ENCODE measurements at places on chromosomes 5 and 9. TPM values are rescaled to one million over a fixed set of nuclear protein-coding genes. Genes with fewer than 3 reads are reported as not detected.
A peak's percentile ranks its signal among the peaks of the same experiment; 100 is the strongest.

Gene OLFML2A
- 11.3 TPM for polyA plus RNA-seq

Gene YTHDC2
- polyA plus RNA-seq = 15.6 TPM

Gene GMCL2
- polyA plus RNA-seq = not detected

Gene ARID3C
- 0.08 TPM for polyA plus RNA-seq

DNA sequence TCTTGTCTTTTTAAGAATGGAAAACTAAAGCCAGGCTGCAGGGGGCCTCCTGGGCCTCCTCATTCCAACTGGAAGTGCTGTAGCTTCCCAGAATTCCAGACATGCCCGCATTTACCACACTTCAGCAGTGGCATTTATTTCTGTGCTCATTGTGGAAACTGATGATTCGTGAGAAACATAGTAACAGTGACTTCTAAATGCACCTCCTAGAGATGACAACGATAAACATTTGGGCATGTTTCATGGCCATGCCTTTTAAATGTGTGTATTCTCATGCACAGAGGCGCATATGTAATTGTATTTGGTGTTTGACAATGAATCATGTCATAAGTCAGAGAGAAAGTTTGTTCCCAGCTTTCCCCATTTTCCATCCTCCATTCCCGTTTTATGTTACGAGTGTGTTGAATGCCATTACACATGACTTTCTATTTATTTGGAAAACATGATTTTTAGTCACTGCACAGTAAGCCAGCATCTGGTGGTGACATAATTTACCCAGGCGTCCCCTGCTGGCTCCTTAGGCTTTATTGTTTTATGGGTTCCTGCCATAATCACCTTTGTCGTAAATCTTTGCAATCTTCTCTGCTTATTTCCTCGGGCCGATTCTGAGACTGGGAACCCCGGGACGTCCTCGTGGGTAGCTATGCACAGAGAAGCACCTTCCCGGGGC lies 68.8 kb upstream of the FCN2 start:
- no peak for DNase-seq

- no peak for DNase-seq
Observed at GRCh38 chr5:14870337-14871213, 1.0 kb downstream of the ANKH start.

DNA sequence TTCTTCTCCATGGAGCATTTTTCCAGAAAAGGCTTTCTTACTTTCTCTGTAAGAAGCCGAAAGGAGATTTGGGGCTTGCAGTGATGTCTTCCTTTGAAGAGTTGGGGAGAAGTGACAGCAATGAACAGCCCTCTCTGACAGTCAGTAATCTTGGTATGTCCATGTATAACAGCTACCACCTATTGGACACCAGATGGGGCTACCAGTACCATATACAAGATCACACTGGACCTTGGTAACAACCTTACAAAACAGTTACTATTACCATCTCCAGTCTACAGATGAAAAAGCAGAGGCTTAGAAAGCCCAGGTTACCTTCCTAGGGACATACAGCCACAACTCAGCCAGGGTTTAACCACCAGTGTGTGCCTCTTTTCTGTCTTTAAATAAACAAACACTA lies 272.7 kb upstream of the TRPC7 start:
- DNase-seq = no peak

DNA sequence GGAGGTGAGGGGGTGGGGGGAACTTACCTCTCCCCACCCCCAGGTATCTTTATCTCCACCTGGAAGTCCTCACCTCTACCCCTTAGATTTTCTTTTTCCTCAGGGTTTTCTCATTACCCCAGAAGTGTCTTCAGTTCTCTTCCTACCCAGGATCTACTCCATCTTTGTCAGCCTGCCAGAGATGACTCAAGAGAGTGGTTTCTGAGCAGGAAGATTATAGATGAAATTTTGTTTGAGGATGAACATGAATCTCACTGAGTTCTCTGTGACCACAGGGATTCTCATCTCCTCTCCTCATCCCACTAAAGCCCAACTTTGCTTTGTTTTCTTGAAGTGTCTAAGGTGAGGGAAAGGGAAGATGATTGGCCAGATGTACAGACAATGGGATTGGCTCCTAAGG lies 5.2 kb upstream of the HINT2 start:
- no peak for DNase-seq

DNA sequence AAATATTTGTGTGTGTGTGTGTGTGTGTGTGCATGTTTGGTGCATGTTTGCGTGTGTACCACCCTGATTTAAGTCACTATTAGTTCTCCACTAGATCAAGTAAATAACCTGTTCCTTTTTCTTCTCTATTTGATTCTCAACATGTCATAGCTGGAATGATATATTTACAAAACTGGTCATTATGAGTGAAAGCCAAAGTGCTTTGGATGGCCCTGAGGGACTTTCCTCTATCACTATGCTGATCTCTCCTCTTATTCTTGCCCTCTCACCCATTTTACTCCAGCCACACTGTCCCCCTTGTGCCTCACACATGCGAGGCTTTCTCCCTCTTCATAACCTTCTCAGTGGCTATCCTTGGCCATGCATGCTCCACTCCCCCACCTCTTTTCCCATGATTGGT lies 144.6 kb upstream of the NMUR2 start:
- DNase-seq = no peak

- DNase-seq = peak; percentile 24
Observed at GRCh38 chr9:112069318-112070169, 105.6 kb downstream of the SUSD1 start.

DNA sequence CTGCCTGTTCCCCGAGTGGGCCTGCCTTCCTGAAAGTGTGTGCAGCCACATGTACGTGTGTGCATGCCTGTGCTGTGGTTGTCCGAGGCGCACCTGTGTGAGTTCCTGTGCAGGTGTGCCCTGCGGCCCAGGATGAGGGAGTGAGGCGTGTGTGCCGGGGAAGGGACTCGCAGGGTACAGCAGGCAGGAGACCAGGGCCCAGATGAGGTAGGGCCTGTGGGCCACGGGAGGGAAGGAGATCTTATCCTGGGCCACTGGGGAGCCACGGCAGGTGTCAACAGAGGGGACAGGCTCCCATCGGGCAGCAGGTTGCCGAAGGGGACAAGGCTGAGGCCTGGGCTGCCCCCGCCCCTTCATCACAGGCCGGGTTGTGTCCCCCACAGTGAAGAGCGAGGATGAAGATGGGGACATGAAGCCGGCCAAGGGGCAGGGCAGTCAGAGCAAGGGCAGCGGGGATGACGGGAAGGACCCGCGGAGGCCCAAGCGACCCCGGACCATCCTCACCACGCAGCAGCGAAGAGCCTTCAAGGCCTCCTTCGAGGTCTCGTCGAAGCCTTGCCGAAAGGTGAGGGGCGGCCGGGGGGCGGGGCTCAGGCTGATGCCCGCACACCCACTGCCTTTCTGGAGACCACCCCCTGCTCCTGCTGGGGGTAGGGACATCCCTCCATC lies 79.2 kb downstream of the LMX1B start:
- DNase-seq = no peak

DNA sequence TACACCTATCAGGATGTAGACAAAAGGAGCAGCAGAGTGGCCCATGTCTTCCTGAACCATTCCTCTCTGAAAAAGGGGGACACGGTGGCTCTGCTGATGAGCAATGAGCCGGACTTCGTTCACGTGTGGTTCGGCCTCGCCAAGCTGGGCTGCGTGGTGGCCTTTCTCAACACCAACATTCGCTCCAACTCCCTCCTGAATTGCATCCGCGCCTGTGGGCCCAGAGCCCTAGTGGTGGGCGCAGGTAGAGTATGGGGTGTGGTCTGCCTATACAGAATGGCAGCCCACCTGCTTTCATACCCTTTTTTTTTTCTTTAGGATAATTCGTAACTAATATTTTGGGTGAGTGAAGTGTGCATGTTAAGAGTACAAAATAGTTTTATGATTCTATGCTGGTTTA lies 1.1 kb downstream of the SLC27A6 start:
- DNase-seq = no peak

Gene RAB3C
- not detected for polyA plus RNA-seq

Gene WDR70
- 13.8 TPM for polyA plus RNA-seq

Gene ADGRD2
- polyA plus RNA-seq = not detected

Gene KCNMB1
- not detected for polyA plus RNA-seq

Gene PPP2R2B
- not detected for polyA plus RNA-seq

DNA sequence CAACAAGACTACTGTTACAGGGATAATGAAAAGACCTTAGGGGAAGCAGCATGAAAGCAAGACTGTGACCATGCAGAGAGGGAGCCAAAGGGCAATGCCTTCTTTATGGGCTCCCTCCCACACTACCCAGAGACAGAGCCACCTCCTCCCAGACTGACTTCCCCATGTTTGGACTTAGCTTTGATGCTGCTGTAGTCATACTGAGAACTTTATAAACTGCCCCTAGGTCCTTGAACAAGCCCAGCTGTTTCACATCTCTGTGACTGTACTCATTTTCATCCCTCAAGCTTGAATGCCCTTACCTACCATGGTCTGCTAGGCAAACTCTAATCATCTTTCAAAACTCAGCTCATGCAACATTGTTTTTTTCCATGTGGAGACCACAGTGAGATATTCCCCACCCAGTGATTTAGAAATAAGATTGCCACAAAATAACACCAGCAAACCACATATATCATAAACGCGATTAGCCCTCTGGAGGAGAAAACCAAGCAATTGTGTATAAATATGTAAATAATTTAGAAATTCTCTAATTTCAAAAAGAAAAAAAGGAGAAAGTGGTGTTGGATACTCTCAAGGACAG lies 23.4 kb upstream of the FAM169A start:
- DNase-seq = no peak

Gene SPATA31C1
- not detected for polyA plus RNA-seq

Gene PTPRD
- polyA plus RNA-seq = 0.36 TPM

GRCh38 chr5:179431221-179431824 lies 86.1 kb upstream of the ADAMTS2 start:
- DNase-seq = no peak

GRCh38 chr9:132600326-132600984 lies 18.0 kb downstream of the BARHL1 start:
- DNase-seq = no peak

GRCh38 chr5:62786099-62786498 lies 207.5 kb downstream of the LRRC70 start:
- DNase-seq = no peak

DNA sequence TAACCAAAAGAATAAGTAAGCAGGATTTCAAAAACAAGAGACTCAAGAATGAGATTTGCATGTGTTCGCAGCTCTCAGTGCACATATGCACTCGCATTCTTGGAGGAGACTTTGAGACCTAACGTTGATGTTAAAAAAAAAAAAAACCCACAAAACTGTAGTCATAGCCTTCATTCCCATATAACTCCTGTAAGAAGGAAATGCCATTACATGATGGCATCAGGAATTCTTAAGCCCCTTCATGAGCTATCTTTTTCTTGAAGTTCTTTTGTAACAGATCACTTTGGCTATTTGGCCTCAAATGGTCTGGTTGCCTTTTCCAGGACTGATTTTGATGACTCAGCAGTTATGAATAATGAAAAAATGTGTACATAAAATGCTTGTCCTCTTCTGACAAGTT lies 113.8 kb downstream of the ALDH1A1 start:
- DNase-seq = peak; percentile 80

- DNase-seq = no peak
Observed at GRCh38 chr5:64347309-64347708, 158.5 kb upstream of the RGS7BP start.

DNA sequence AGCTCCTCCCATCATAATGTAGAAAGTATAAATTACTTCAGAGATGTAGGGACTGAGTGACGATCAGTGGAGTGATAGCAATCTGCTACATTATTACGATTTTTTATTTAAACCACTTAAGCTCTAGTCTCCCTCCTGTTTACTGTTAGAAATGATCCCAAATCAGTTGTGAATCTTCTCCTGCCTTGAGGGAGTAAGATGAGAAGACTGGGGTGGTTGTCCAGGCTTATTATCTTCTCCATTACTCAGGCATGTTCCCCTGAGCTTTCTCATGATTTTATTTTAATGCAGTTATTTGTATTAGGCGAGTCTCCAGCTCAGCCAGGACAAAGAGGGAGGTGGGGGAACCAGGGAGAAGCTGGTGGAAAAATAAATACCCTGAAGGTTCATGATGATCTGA lies 48.2 kb upstream of the CTNNA1 start:
- DNase-seq = no peak

GRCh38 chr5:80339116-80339515 lies 19.3 kb downstream of the SPZ1 start:
- DNase-seq = no peak

DNA sequence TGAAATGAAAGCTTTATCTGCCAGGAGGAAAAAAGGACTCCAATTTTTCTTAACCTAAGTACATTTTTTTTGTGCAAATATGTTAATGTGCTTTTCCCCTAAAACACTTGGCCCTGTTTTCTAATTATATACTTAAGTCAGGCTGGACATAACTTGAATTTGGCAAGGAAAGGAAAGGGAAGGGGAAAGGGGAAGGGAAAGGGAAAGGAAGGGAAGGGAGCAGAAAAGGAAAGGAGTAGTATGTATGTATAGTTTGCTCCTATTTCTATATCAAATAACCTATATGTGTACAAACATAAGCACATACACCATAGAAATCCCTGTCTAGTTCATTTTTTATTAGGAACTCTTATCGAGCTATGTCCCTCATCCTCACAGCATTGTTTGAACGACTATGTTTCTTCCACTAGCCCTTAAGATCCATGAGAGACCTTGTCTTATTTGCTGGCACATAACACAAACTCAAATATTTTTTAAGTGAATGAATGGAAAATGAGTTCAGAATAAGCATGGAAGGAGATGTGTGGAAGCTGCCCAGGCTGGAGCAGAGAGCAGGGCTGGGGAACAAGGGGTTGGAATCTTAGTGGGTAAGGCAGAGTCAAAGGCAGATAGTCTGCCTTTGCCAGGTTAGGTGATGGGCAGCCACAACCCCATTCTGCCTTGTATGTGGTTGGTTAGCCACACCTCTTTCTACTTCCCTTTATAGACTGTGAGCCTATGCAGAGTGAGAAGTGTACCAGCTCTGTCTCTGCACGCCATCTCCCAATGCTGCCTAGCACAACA lies 70.0 kb downstream of the KLHL3 start:
- no peak for DNase-seq

DNA sequence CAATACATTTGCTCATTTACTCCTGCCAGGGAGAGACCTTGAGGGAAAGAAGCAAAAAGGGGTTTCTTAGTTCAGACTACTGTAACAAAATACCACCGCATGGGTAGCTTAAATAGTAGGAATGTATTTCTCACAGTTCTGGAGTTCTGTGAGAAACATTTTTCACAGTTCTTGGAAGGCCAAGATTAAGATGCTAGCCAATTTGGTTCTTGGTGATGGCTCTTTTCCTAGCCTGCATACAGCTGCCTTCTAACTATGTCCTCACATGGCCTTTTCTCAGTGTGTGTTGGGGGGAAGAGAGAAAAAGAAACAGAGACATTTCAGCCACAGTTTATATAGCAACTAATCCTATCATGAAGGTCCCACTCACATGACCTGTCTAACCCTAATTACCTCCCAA lies 1644.7 kb upstream of the C9orf72 start:
- no peak for DNase-seq

- DNase-seq = no peak
Observed at GRCh38 chr9:119273984-119274665, 95.1 kb downstream of the BRINP1 start.

Gene FOXD4L3
- polyA plus RNA-seq = 0.06 TPM

Gene CDH12
- polyA plus RNA-seq = not detected

GRCh38 chr9:135665795-135666189 lies 2.7 kb downstream of the LCN9 start:
- DNase-seq = no peak

Measured in A549 (cell line).